ENCODE measurements at places on chromosomes 12 and 14.

- no peak for DNase-seq
These were observed 119.9 kb upstream of the PLEKHG7 start for GRCh38 chr12:92582893-92583292.

DNA sequence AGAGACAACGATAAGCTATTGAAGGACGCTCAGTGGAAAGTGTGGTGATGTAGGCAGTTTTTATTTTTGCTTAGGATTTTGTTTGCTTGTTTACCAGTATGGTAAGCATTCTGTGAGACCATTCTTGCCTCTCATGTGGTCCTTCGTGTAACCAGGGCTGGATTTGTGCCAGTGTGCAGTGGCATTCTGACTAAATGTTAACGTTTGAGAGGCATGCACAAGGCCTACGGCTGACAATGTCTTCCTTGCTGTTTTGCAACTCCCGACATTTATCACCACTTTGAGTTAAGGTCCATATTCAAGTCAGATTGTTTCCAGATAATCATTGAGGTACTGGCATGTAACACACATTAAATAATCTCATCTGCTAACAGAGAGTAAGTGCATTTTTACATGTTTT, 102.3 kb upstream of the BCAT1 start:
- no peak for DNase-seq

DNA sequence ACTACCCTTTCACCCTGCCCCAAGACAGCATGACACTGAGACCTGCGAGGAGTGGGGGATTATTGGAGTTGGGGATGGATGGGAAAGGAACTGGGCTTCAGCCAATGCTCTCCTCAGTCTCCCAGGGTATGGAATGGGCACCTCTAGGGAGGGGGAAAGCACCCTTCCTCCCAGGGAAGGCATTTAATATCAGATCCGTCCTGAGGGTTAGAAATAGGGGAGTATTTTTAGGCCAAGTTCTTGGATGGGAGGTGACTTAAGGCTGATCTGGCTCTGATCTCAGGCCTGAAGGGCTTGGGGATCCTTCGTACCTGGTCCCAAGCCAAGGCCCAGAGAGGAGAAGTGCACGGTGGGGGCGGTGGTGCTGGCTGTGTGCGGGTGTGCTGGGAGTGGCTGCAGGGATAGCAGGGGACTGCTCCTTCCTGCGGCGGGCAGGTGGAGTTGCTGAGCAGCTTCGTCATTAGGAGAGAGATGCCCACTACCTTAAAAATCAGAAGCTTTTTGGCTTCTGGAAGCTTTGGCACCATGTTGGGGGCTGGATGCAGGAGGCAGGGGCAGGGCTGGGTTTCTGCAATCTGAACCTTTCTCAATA, 7.0 kb upstream of the CEBPE start:
- DNase-seq, result no peak

DNA sequence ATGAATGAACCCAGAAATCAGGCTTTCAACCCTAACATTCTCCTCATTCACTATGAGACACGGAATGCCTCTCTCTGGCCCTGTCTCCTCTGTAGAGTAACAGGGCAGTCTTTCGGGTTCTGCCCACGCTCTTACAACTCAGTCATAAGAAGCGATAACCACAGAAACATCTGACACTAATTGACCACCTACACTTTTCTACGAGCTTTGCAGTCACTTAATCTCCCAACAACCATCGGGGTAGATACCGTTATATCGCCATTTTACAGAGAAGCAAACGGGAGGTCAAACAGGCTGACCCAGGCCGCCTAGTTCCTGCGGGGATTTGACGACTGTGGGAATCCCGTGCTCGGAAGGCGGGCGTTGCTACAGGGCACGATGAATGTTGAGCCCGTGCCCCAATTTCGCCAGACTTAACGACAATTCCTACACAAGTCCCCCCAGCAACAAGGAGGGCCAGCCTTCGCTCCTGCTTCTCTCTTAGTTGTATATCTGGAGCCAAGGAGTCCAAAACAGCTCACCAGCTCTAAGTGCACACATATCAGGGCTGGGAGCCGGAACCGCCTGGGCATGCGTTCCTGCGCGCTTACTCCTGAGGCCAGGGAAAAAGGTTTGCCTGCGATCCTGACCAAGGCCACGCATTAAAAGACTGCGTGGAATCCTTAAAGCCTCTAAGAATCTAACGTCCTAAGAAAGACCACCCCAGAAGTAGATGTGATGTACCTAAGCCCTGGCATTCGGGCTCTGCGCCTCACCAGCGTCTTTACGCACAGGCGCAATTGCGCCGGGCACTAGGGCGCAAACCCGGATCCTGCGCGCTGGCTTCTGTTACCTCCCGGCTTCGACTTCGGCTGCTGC, 38.7 kb upstream of the TBX5 start:
- no peak for DNase-seq

GRCh38 chr12:23399402-23399933, 550.0 kb downstream of the SOX5 start:
- no peak for DNase-seq

GRCh38 chr12:69657376-69658137, 41.5 kb downstream of the BEST3 start:
- no peak for DNase-seq

- peak; percentile 54 for DNase-seq
These were observed 115.2 kb upstream of the RAP1B start for GRCh38 chr12:68495336-68496070.

GRCh38 chr12:92007787-92008186, 137.9 kb downstream of the BTG1 start:
- no peak for DNase-seq

- no peak for DNase-seq
These were observed 55.9 kb upstream of the LRRK2 start for GRCh38 chr12:40168868-40169267.

- no peak for DNase-seq
These were observed 200.6 kb downstream of the BCAT1 start for GRCh38 chr12:24748326-24748725.

DNA sequence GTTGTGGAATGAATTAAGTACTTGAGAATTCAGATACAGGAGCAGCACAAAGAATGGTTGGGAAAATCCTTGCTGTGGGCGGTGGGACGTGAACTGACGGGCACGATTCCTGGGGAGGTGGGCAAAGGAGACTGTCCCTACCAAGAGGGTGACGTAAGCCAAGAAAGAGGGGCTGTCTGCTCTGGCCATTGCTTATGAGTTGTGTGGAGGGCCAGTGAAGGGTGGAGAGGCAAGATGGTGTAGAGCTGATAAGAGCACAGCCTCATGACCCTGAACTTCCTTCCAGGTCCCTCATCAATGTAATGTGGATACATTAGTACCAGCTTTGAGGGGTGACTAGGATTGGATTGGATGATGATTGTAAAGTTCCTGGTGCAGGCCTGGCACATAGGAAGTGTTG, 50.2 kb downstream of the WDR20 start:
- no peak for DNase-seq

DNA sequence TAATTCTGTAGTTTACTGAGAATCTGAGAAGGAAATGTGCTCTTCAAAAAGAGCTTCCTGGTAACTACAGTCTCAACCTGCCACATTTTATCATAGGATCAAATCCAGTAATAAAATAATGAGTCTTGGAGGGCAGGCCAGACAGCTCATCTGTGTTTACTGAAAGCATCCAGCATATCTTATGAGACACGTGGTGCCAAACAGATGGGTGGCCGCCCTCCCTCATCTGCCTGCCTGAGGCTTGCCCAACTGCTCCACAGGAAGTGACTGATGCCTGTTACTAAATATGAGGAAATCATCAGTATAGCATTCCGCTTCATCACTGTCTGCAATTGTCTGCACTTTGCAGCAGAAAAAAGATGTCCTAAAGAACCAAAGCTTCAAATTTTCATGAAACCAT, 13.5 kb downstream of the DHRS7 start:
- peak; percentile 85 for DNase-seq

- no peak for DNase-seq
These were observed 274.5 kb downstream of the MED13L start for GRCh38 chr12:116002890-116003536.

- DNase-seq, result no peak
These were observed 8.0 kb downstream of the SLC2A14 start for GRCh38 chr12:7864601-7865150.

GRCh38 chr12:130204541-130204953, 42.3 kb downstream of the FZD10 start:
- no peak for DNase-seq

DNA sequence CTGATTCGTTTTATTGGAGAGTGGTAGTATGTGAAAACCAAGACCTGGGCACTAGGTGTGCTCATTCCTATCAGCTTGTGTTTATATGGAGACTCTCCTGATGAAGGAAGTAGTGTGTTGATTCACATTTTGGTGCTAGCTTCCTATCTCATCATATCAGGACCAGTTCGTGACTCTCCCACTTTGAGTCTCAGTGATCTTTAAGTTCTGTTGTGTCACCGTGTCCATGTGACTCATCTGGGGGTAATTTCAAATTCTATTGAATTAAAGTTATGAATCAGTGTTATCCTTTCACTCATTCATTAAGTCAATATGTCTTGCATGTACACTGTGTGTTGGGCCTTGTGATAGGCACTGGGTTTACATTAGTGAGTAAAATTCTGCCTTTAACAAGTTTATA, 180.2 kb downstream of the CACNA1C start:
- no peak for DNase-seq

GRCh38 chr14:21455912-21456667, at the start of gene CHD8:
CHD8 (minus strand) TSS chr14:21456123; CDS start chr14:21431643, 24,480 bp downstream.
- DNase-seq, result peak; percentile 97

GRCh38 chr14:55430024-55430690, 10.3 kb downstream of the TBPL2 start:
- DNase-seq, result peak; percentile 63

DNA sequence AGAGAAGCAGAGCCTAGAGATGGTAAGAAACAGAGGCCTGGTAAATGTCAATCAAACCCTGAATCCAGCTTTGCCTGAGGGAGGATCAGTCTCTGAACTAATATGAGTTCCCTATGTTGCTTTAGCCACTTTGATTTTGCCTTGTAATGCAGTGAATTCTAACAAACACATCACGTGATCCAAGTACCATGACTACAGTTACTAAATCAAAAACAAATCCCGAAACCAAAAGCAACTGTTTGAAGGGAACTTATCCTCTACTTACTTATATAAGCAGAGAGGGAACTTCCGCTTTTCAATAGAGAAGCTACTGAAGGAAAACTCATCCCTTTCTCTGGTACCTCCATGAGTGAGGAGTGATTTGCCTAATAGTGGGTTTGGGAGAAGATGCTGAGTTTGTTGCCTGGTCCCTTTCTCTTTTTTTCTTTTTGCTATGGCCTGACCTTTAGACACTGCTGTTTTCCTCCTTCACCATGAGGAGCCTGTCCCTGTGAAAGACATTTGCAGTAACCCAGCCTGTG, 7.7 kb upstream of the PPTC7 start:
- DNase-seq, result no peak

DNA sequence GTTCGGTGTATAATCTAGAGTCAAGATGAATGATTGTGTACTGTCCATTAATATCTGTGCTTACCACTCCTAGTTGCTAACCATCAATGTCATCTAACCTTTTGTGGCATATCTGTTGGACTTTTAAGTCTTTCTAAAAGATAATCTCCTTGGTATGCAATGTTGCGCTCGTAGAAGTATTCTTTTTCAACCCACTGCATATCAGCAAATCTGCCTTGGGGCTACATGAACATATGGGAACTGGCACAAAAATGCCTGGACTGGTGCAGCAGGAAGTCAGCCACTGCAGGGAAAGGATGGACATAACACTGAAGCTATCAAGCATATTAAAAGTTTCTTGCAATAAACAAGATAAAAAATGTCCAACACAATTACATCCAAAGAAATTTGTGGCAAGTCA, 124.3 kb upstream of the SLC38A4 start:
- DNase-seq, result peak; percentile 60

GRCh38 chr12:53123578-53124351, 20.5 kb downstream of the SOAT2 start:
- no peak for DNase-seq

- DNase-seq, result no peak
These were observed 14.9 kb downstream of the ADGRD1 start for GRCh38 chr12:130968611-130969010.

GRCh38 chr14:26694521-26694920, 96.7 kb upstream of the NOVA1 start:
- DNase-seq, result no peak

GRCh38 chr14:94213021-94213420, 38.9 kb downstream of the PPP4R4 start:
- DNase-seq, result peak; percentile 80

- DNase-seq, result no peak
These were observed 46.7 kb downstream of the BORCS5 start for GRCh38 chr12:12403264-12404248.

DNA sequence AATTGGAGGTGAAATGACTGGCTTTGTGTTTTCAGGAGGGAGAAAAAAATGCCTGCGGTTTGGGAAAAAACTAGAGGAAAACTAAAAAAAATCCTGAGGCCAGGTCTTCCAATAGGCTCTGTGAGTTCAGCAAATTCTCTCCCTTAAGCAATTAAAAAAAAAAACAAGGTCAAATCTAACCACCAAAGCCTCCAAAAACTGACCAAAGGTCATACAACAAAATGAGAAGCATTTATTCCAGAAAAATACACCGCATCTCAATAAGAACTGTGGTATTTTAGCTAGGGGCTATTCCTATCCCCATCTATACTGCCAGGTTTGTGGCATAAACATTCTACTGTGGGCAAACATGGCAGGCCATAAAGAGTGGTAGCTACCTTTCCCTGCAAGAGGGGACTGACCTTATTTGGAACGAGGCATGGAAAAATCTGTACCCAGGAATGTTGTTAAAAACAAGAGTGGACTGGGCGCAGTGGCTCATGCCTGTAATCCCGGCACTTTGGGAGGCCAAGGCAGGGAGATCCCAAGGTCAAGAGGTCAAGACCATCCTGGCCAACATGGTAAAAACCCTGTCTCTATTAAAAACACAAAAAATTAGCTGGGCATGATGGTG, 60.0 kb downstream of the LRP6 start:
- no peak for DNase-seq

DNA sequence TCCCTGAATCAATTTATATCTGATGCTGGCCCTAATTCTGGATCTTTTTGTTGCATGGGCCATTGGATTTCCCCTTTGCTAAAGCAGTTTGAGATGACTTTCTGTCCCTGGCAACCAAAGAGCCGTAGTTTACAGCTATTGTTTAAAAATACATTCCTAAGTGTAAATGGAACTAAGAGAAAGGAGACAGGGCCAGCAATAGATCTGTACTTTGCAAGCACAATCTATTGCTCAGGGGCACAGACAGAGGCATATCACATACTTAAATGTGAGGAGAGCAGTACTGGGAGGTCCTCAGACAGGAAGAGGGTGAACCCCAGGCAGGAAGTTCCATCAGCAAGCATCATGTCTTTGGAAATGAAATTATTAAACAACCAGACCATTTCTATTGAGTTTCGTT, 126.6 kb downstream of the ZFP36L1 start:
- DNase-seq, result no peak

- DNase-seq, result no peak
These were observed 327.7 kb downstream of the RAD51B start for GRCh38 chr14:68147303-68147702.

DNA sequence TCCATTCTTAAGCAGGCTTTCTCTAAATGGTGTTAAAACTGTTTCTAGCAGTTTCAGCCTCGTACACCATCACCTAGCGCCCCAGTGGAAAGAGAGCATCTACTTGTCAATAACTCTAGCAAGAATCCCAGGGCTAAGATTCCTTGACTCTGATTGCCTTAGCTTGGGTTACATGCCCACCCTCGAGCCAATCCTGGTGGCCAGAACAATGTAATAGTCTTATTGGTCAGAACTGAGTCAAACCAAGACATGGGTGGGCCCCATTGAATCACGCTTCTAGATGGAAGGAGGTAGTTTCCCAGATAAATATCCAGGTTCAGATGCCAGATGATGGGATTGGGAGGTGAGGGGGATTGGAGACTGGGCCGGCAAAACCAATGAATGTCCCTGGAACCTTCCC, 55.9 kb upstream of the MED13L start:
- no peak for DNase-seq

GRCh38 chr12:46071335-46071734, 81.0 kb upstream of the SCAF11 start:
- DNase-seq, result no peak

All from A172 (cell line).